ENCODE measurements at places on chromosomes 1 and 21. TPM values are rescaled to one million over a fixed set of nuclear protein-coding genes. Genes with fewer than 3 reads are reported as not detected.

DNA sequence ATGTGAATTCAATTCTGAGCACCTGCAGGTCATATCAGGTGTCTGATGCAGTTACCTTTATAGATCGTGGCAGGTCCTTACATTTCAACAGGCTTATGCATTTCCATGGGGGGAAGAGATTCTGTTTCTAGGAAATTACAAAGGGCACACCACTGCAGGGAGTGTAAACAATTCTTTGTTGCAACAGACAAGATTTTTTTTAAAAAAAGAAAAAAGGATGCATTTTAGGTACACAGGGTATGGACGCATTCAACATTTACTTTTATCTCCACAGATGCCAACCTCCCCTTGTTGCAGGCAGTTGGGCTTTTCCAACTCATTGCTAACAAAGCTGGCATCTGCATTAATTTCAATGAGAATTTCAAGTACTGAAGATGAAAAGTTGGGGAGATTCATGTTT, 13.5 kb upstream of the TEKT2 start:
- DNase-seq = no peak

CELA2B gene
- not detected for total RNA-seq

FCRLA gene
- 0.22 TPM for total RNA-seq

KIAA1614 gene
- total RNA-seq = 0.31 TPM

DNA sequence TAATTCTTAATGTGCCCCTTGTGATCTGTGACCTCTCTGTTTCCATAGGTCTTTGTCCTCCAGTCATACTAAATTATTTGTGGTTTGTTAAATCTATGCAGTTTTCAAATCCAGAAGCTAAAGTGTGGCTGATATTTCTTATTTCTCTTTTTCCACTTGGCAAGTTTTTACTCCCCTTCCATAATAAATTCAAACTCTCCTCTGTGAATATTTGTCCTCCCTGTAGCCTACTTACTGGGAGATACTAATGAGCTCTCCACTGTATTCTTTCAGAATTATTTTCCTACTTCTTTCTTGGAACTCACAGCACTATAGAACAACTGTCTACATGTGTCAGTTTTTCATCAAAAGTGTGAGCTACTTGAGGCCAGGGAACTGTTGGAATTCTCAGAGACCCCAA, 430.8 kb upstream of the PTBP2 start:
- no peak for DNase-seq

GRCh38 chr1:234710381-234710780, 100.4 kb upstream of the IRF2BP2 start:
- no peak for DNase-seq

DNA sequence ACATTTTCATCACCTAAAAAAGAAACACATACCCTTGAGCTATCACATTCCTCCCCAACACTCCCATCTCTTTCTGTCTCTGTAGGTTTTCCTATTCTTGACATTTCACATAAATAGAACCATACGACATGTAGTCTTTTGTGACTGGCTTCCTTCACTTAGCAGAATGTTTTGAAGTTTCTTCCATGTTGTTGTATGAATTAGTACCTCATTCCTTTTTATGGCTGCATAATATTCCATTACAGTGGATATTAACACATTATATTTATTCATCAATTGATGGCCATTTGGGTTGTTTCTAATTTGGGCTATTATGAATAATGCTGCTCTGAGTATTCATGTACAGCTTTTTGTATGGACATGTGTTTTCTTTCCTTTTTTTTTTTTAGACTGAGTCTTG, 11.8 kb downstream of the WDTC1 start:
- no peak for DNase-seq

S100A7A gene
- total RNA-seq = not detected

GRCh38 chr1:1973716-1974642, 29.6 kb downstream of the CFAP74 start:
- no peak for DNase-seq

GRCh38 chr1:224539971-224540370, 76.1 kb upstream of the CNIH3 start:
- DNase-seq = no peak

- DNase-seq = no peak
These were observed 273.2 kb downstream of the GRIK3 start for GRCh38 chr1:36761113-36761512.

- DNase-seq = no peak
These were observed 5.2 kb downstream of the TBX15 start for GRCh38 chr1:118982821-118983557.

GRCh38 chr1:94622757-94623156, 81.2 kb upstream of the F3 start:
- DNase-seq = no peak

SELE gene
- total RNA-seq = not detected

GRCh38 chr1:239434181-239434580, 47.8 kb downstream of the CHRM3 start:
- DNase-seq = no peak

- peak; percentile 66 for DNase-seq
These were observed 14.5 kb downstream of the PDZK1IP1 start for GRCh38 chr1:47175227-47175934.

DNA sequence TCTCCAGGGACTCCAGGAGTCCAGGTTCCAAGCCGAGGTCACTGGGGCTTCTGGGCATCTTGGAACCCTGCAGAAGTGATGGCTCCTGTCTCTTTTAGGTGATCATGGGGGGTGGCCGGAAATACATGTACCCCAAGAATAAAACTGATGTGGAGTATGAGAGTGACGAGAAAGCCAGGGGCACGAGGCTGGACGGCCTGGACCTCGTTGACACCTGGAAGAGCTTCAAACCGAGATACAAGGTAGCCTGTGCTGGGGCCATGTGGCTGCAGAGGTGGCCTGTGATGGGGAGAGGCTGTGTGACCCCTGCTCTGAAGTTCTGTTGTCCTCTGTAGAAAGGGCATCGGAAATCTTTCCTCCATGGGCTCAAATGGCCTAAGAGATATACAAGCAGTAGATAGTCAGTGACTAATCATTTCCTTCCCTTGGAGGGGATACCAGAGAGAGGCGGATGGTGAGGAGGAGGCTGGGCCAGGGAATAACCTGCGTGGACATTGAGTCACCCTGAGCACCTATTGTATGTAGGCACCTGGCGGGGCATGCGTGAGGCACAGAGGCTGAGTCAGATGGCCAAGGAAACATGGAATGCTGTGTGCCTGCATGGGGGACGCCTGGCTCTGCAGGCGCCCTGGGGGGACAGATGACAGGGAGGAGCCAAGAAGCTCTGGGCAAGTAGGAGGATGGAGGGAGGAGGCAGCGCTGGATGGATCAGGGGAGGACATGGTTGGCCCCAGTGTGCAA, 59.0 kb downstream of the ALPL start:
- DNase-seq = no peak

DNA sequence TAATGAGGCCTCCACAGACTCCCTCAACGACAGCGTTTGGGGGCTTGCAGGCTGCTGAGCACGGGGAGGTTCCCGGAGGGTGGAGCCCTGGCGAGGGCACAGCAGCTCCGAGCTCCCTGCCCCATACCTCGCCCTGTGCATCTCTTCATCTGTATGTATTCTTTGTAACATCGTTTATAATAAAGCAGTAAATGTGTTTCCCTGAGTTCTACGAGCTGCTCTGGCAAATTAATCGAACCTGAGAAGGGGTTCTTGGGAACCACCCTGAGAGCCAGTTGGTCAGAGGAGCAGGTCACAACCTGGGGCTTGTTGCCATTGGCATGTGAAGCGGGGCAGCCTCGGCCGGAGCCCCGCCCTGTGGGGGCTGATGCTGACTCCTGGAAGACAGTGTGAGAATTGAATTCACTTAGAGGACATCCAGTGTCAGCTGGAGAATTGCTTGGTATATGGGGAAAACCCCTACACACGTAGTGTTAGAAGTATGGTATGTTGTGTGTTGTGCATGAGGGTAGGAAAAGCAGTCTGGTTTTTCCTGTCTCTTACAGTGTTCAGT, 11.5 kb downstream of the SLC37A1 start:
- DNase-seq = no peak

- DNase-seq = no peak
These were observed 40.9 kb upstream of the TMEM52 start for GRCh38 chr1:1959840-1960479.

DNA sequence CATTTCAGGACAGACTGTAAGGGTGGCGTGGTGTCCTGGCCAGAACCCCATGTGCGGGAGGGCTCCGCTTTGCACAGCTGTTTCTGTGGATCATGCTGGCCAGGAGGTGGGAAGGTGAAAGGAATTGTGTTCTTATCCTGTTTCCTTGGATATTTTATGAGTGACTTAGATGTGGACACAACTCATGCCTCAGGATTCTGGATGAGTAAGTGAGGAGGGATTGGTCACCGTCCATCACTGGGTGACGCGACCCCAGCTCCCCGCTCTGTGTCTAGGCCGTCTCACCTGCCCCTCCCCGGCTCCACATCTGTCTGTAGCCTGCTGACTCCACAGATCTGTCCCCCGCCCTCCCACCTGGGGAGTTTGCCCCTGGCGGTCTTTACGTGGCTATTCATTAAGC, 48.8 kb downstream of the PIK3CD start:
- no peak for DNase-seq

GRCh38 chr1:74811436-74812179, 78.7 kb downstream of the TYW3 start:
- no peak for DNase-seq

OPTC gene
- not detected for total RNA-seq

KRTAP13-2 gene
- total RNA-seq = not detected

DNAJC28 gene
- 3.0 TPM for total RNA-seq

ZMYND12 gene
- total RNA-seq = 1.5 TPM

DNA sequence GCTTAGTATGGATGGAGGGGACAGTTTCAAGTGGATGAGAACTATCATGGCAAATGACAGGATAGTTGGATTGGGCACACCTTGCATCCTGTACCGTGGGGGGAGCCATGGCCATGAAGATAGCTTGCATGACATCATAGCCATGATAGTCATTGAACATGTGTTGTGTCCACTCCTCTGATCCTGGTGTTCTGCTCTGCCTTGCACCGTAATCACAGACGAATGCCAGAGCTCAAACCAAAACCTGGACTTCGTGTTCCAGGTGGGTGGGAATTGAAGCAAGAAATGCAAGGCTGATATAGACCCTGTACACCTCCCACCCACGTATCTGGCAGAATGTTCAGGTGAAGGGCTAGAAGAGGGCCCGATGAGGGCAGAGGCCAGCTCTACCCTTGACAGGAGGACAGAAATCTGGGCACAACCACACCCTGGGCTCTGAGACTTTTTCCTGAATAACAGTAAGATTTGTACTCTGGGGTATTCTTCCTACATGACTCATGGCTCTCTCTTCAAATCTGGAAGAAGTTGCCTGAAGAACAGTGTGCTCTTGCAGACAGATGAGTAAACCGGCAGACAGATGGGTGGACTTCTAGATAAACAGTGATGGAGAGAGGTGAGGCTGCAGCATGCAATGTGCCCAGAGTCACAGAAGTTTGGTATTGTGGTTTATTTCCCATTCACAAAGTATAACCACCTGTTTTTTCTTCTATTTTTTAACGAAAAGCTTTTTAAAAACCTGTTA, 45.0 kb downstream of the KCNJ6 start:
- no peak for DNase-seq

- DNase-seq = no peak
These were observed 103.6 kb downstream of the SPAG17 start for GRCh38 chr1:118081387-118081786.

ANGPTL1 gene
- 0.43 TPM for total RNA-seq

DNA sequence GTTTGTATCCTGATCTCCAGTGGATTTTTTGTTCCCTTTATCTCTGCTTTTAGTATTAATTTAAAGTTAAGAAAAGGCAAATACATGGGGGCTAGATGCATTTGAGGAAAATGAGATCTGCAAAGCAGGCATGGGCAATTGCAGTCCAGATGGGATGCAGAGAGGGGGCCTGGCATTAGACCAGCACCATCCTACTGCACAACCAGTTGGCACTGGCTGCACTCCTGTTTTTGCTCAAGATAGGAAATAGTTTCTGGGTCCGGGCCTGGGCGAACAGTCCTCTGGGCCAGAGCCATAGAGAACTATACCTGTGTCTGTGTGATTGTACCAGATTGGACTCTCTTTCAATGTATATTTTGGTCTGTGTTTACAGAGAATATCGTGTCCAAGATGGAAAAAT, 34.0 kb upstream of the LEPR start:
- no peak for DNase-seq

GRCh38 chr21:45262041-45262581, 25.6 kb downstream of the POFUT2 start:
- no peak for DNase-seq

DNA sequence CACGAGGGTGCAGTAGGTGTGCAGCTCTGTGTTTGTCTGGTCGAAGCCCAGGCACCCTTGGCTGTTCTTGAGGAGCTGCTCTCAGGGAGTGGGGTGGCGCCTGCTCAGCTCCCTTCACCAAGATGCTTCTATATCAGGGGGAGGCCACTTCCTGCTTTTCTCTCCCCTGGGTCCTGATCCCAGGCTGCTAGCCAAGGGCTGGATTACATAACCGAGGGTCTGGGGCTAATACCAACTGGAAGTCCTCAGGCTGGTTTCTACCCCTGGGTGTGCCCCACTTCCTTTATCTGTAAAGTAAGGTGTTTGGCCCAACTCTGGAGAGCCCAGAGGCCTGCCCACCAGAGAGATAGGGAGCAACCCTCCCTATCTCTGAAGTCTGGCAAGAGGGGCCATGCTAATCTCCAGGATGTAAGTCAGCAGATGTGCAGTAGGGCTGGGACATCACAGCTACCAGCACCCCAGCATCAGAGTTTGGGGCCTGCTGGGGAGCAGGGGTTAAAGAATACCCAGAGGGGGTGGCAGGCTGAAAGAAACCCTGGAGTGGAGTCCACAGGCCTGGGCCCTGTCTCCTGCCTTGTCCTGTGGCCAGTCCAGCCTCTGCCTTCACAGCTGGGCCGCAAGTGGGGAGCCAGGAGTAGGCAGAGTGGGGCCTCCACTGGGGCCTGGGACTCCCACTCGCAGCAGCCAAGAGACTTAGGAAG, 2.1 kb downstream of the SELENBP1 start:
- DNase-seq = no peak

TDRD5 gene
- total RNA-seq = 0.52 TPM

HHIPL2 gene
- 0.14 TPM for total RNA-seq

CYP4X1 gene
- total RNA-seq = 0.31 TPM

PM20D1 gene
- total RNA-seq = not detected

CYP4Z1 gene
- not detected for total RNA-seq

- DNase-seq = no peak
These were observed 5.5 kb upstream of the SNAPIN start for GRCh38 chr1:153652805-153653500.

NLRP3 gene
- total RNA-seq = not detected

- no peak for DNase-seq
These were observed 14.0 kb upstream of the TRIM67 start for GRCh38 chr1:231147896-231148295.

DNA sequence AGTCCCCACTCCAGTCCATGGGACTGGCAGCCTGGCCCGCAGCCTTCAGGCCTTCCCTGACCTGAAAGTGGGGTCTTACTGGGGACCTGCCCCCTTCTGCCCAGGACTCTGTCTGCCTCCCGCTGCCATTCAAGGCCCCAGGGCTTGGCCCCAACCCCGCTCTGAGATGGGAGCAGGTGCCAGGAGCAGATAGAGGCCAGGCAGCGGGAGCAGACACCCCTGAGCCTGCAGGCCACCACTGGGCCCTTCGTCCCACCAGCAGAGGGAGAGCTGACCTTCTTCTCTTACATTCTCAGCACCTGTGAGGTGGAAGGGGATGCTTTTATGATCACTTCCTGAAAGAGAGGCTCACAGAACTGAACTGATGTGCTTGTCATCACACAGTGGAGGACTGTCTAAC, 62.2 kb upstream of the TINAGL1 start:
- DNase-seq = no peak

Data from type B pancreatic cell (in vitro differentiated cells).